Iris pigment epithelial cell (primary cell): ENCODE measurements at places on chromosomes 6 and 20.
A peak's percentile ranks its signal among the peaks of the same experiment; 100 is the strongest.

- DNase-seq = no peak
These were observed 43.6 kb upstream of the ZBP1 start for GRCh38 chr20:57663681-57664451.

- no peak for DNase-seq
These were observed 9.0 kb upstream of the BTN3A1 start for GRCh38 chr6:26392932-26393636.

GRCh38 chr6:144351379-144352127, 66.4 kb downstream of the UTRN start:
- no peak for DNase-seq

DNA sequence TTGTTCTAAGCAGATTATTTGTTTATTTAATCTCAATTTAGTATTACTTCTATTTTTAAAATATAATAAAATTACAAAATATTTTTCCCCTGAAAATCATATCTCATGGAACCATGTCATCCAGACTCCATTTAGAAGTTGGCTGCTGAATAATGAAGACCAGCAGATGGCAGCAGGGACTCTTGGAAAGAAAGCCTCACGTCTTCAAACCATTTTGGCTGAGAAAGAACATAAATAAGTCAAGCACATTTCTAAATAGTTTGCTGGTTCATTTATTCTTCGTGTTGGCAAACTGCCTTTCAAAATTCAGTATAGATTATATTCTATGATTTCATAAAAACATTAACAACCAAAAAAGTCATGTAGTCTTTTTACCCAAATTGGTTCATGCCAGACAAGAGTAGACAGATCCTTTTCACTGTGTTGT, 71.7 kb downstream of the RCAN2 start:
- peak; percentile 76 for DNase-seq

GRCh38 chr6:111524252-111524651, 41.2 kb upstream of the REV3L start:
- no peak for DNase-seq

DNA sequence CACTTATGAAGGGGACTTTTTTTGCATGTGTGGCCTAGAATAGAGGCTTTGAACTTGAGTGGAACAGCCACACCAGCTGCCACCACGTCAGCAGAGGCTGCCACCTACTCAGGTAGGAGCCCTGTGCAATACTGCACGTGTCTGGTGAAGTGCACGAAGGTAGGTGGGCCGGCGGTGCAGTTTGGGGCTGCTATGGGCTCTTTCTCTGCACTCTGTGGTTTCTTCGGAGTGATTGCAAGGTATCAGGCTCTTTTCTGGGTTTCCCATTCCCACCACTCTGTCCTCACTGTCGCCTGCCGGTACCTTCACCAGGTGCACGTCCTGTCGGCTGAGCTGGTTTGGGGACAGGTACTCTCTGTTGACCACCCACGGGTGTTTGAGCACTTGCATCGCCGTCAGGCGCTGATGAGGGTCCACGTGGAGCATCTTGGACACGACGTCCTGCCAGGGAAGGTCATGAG, 30.8 kb upstream of the MPC1 start:
- DNase-seq = no peak

DNA sequence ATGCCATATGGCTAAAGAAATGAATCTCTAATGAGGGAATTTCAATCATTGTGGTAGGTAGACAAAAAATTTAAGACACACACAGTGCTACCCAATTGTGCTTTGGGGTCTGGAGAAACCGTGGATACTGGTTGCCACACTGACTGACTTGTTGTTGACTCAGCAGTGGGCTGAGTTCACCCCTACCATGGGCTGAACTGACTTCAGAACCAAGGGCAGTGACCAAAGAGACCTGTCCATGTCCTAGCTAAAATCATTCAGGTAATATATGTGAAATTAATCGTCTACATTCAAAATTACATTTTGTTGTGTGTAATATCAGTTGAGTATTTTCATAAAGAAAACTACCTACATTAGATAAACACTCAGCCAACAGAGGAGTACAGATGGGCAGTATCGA, 131.6 kb downstream of the PDE7B start:
- DNase-seq = no peak
